Mesenchymal stem cell (in vitro differentiated cells and primary cell): ENCODE measurements at places on chromosomes 16 and 17.

- no peak overlapping the region for H3K4me3 ChIP-seq
- peaks cover 2% of the 10 kb centered on the region for H3K4me1 ChIP-seq
- no peak overlapping the region for H3K27ac ChIP-seq
- peaks cover 8% of the 10 kb centered on the region for H3K27me3 ChIP-seq
- DNase-seq: no peak
Measured at GRCh38 chr16:48617711-48618148, 7.8 kb upstream of the N4BP1 start.

- no peaks in the 10 kb centered on the region for H3K27me3 ChIP-seq
- no peaks in the 10 kb centered on the region for H3K36me3 ChIP-seq
- no peak overlapping the region for H3K27ac ChIP-seq
Measured at GRCh38 chr16:9256196-9256595, 164.8 kb downstream of the HAPSTR1 start.

GRCh38 chr16:56938664-56939513 is 6.9 kb downstream of the HERPUD1 start:
- H3K4me1 ChIP-seq: peaks cover under 1% of the 10 kb centered on the region
- H3K36me3 ChIP-seq: peaks cover 93% of the 10 kb centered on the region
- no peaks in the 10 kb centered on the region for H3K27me3 ChIP-seq
- DNase-seq: no peak
- no peak overlapping the region for H3K27ac ChIP-seq

DNA sequence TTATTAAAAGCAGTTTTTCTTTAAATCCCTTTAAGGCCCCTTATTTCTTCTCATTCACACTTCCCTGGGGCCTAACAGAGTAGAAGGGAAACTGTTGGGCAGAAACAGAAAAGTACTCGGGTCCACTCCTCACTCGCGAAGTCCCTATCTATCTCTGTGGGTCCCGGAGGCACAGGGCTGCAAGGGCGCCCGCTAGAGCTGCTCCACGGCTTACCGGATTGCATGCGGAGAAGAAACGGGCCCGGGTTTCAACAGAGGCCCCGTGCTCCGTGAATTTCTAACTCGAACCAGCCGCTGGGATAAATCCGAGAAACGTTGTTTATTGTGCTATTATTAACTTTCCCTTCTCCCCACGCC is 4.3 kb downstream of the CBLN1 start:
- peak overlapping the region; percentile 18 for H3K4me3 ChIP-seq
- peaks cover 85% of the 10 kb centered on the region for H3K27me3 ChIP-seq
- H3K27ac ChIP-seq: no peak overlapping the region

GRCh38 chr16:84084570-84085270 is 32.0 kb downstream of the MBTPS1 start:
- H3K4me3 ChIP-seq: no peak overlapping the region
- H3K27me3 ChIP-seq: no peaks in the 10 kb centered on the region
- peak; percentile 70 for DNase-seq
- H3K36me3 ChIP-seq: peaks cover 94% of the 10 kb centered on the region
- H3K27ac ChIP-seq: no peak overlapping the region
